NCI-H1092 treated with DMSO at 0.1 percent for 48 hours (cell line): ENCODE measurements at places on chromosomes 2 and 18.
A peak's percentile ranks its signal among the peaks of the same experiment; 100 is the strongest.

GRCh38 chr2:180618570-180618969 lies 361.8 kb upstream of the UBE2E3 start:
- DNase-seq: no peak

- no peak for DNase-seq
These were observed 71.8 kb upstream of the SEC11C start for GRCh38 chr18:59067873-59068272.

- no peak for DNase-seq
These were observed 5.5 kb upstream of the TUBB6 start for GRCh38 chr18:12302391-12303147.

GRCh38 chr2:24903161-24904103 lies 16.6 kb downstream of the ADCY3 start:
- no peak for DNase-seq

GRCh38 chr2:143949121-143949848 lies 570.6 kb downstream of the ZEB2 start:
- DNase-seq: no peak

DNA sequence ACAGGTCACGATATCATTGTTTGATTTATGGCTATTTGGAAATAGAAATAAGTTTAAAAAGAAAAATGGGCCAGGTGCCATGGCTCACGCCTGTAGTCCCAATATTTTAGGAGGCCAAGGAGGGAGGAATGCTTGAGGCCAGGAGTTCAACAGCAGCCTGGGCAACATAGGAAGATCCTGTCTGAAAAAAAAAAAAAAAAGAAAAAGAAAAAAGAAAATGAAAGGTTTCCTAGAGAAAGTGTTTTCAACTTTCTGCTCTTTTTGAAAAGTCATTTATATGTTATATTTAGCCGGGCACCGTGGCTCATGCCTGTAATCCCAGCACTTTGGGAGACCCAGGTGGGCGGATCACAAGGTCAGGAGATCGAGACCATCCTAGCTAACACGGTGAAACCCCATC lies 3.2 kb downstream of the NDUFB3 start:
- no peak for DNase-seq

- no peak for DNase-seq
These were observed 16.8 kb upstream of the LPIN1 start for GRCh38 chr2:11729362-11730212.

GRCh38 chr2:85326406-85327159 lies 1.2 kb downstream of the TGOLN2 start:
- DNase-seq: no peak

DNA sequence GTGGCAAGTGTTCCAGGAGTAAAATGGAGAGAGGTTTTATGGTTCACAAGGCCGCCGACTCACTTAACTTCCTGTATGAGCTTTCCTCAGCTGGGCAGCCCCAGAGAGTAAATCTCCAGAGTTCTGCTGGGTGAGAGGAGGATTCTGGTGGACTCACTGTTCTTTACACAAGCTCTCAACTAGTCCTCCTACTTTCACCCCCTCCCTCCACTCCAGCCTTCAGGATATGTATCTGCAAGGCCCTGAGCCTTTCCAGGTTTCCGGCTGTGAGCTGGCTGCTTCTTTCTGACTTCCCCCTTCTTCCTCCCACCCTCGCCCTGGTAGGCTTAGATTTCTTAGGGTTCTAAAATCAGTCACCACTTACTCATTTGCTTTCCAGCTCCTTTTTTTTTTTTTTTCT lies 34.0 kb downstream of the EML6 start:
- DNase-seq: no peak

GRCh38 chr2:143176606-143177005 lies 47.4 kb downstream of the ARHGAP15 start:
- DNase-seq: no peak

DNA sequence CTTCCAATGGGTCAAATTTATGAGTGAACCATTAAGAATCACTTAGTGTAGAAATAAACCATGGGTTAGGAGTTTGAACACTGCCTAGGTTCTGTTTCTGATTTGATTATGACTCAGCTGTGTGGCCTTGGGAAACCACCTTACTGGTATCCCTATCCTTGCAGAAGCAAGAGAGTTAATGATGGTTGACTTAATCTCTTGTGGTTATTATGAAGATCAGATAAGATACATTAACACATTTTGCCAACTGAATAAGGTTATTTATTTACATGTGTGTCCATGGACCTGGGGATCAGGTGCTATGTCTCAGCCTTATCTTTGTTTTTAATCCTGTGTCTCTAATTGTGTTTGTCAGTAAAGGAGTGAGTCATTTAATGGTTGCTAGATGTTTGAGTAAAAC lies 5.4 kb upstream of the KCNJ13 start:
- DNase-seq: no peak

DNA sequence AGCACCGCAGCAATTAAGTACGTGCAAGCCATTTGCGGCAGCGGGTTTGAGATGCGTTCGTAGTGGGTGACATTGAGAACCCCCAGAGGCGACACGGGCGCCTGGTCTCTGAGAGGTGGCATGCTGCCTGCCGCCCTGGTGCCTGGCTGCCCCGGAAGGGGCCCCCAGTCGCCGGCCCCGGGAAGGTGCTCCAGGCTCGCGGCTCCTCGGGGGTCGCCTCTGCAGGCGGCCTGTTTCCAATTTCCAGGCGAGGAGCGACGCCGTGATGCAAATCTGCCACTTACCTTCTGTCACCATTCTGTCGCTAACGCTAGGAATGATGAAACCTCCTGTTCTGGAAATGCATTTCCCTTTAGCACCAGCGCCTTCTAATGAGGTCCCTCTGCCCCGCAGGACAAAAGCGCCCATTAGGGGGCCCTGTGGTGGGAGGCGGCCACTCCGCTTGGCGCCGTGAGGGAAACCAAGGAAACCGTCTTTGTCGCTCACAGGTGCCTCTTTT lies 13.0 kb downstream of the KIF5C start:
- DNase-seq: peak; percentile 75

GRCh38 chr2:4588606-4589005 lies 885.2 kb downstream of the DCDC2C start:
- no peak for DNase-seq

GRCh38 chr2:159988412-159988970 lies 73.9 kb downstream of the PLA2R1 start:
- DNase-seq: no peak

DNA sequence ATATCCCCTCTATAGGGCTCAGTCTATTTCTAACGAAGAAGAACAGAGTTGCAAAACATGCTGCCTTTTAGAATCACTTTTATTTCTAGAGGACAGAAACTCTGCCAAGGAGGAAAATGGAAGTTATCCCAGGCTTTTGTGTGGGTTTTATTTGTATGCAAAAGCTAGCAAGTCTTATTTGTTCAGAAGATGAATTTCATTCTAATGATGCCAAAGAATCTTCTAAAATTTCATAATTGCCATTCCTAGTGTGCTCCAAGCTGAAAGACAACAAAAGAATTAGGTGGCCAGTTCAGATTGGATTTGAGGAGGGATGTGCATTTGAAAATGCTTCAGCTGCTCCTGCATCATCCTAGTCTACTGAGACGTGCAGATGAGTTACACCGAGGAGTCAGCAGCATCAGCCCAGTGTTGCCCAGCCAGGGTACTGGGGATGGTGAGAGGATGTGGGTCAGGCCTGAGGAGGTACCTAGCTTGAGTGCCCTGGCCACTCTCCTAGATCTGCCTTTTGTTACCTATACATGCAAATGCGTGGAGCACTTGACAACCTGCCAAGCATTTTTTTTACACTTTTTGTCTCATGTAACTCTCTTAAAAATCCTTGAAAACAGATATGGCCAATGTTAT lies 80.1 kb downstream of the KCNS3 start:
- DNase-seq: no peak

GRCh38 chr18:55735969-55736368 lies 148.0 kb upstream of the TCF4 start:
- no peak for DNase-seq

GRCh38 chr2:16525265-16525887 lies 140.3 kb downstream of the CYRIA start:
- DNase-seq: no peak

GRCh38 chr2:54090521-54091117 lies 24.8 kb upstream of the ACYP2 start:
- no peak for DNase-seq

DNA sequence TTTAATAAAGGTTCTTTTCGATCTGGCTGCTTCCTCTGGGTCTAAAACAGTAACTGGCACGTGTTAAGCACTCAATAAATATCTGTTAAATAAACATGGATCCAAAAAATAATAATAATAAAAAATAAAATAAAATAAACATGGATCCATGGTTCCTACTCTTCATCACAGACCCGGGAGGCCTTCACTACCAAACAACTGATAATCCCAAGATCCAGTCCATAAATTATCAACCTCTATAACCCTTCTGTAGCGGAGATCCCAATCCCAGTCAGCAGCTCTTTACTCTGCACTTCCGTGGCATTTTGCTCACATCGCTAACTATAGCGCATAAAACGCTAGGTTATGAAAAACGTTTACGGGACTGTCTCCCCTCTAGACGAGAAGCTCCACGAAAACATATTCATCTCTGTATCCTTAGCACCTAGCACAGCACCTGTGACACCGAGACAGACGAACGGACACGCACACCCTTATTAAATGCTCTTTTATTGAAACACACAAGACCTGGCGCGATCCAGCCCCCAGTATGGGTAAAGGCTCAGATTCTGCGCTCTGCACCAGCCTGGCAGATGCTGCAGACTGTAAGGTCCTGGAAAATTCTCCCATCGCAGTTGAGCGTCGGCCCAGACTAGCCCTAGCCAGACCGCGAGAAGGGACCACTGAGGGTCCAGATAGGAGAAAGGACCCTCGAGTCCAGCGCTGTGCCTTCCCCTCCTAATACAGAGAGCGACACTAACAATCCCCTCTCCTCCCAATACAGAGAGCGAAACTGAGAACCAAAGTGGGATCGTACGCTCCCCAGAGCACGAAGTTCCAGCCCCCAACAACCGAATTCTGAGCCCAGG lies 770 bp downstream of the NBAS start:
- DNase-seq: peak; percentile 39

DNA sequence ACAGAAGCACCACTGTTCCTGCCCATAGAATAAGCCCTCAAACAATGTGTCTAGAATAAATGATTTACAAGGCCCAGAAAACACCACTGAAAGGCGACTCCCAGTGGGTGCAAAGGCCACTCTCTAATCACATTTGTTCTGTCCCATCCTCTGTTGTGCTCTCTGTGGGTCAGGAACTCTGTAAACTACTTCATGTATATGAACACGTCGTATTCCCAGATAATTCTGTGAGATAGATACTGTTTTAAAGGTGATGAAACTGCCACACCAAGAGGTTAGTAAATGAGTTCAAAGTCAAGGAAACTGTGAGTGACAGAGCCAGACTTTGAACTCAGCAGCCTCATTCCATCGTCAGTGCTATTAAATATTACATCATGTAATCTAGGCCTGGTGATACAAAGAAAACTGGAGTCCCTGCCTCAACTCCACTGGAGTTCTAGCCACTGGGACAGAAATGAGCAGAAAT lies 269.7 kb upstream of the DCC start:
- DNase-seq: no peak

GRCh38 chr18:8471372-8471771 lies 137.9 kb upstream of the RAB12 start:
- no peak for DNase-seq

GRCh38 chr2:12605936-12606335 lies 110.8 kb upstream of the TRIB2 start:
- no peak for DNase-seq

DNA sequence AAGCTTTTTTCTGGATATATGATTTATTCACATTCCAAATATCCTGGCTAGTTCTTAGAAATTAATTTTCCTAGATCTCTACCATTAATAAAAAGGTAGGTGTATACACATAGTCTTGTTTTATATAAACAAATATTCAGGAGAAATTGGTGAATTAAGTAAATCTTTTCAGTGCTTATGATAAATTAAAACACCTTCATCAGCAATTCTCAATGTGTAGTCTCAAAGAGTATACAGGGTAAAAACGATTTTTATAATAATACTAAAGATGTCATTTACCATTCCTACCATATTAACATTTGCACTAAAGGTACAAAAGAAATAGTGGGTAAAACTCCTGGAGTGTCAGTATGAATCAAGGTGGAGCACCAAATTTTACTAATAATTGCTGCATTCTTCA lies 40.2 kb downstream of the CERKL start:
- no peak for DNase-seq

DNA sequence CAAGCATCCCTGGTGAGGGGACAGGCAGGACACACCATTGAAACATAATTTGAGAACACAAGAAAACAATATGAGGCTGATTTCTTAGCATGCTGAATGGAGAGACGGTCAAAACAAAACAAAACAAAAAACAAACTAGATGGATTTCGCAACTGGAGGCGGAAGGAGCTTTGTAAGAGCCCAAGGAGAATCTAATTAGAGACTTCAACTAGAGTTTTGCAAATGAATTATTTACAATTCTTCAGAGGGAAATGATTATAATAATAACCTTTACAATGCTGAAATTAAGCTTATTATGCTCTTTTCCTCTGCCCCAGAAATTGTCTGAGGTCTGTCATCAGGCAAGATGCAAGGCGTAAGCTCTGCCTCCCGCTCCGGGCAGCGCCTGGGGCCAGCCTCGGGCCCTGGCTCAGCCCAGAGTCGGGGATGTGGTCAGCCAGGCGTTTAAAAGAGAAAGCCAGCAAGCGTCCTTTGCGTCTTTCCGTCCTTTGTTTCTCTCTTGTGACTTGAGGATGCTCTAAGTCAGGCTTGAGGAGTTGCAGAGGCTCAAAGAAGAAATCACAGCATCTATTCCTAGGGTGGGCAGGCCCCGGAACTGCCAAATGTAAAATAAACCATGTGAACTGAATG lies 139.6 kb downstream of the TWIST2 start:
- no peak for DNase-seq

DNA sequence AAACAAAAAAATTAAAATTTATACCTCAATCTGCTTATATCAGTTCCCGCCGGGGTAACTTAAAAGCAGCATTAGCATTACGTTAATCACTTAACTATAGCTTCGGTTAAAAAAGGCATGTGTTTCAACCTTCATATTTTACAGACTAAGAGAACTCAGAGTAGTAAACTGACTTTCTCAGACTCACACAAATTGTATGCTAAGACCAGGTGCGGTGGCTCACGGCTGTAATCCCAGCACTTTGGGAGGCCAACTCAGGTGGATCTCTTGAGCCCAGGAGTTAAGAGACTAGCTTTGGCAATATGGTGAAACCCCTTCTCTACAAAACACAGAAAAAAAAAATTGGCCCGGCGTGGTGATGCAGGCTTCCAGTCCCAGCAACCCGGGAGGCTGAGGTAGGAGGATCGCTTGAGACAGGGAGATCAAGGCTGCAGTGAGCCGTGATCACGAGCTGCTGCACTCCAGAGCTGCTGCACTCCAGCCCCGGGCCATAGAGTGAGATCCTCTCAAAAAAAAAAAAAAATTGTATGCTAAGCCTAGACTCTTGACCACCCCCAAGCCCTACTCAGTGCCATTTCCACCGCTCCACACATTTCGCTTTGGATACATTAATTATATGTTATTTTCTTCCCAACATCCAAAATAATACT lies 2.4 kb downstream of the HNRNPLL start:
- no peak for DNase-seq

DNA sequence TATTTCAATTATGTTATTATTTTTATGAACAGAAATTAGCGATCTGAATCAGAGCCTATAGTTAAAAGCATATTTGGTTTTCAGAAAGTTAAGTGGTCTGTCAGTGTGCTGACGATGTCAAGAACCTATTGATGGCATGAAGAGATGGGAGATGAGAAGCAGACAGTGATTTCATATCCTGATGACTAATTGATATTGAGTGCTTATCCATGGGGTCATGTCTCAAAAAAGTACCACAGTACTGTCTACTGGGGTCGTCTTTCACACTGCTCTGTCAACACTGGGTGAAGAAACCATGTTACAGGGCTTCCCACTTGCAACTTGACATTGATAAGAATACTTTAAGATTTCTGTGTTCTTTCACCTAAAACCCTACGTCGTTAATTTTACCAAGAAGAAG lies 297.1 kb downstream of the AFF3 start:
- no peak for DNase-seq
